ENCODE measurements at places on chromosomes 5 and 9.

GRCh38 chr5:133595465-133595864 lies 16.9 kb downstream of the FSTL4 start:
- no peak for DNase-seq

- no peak for DNase-seq
These were observed 473.0 kb downstream of the PLK2 start for GRCh38 chr5:57986761-57987341.

DNA sequence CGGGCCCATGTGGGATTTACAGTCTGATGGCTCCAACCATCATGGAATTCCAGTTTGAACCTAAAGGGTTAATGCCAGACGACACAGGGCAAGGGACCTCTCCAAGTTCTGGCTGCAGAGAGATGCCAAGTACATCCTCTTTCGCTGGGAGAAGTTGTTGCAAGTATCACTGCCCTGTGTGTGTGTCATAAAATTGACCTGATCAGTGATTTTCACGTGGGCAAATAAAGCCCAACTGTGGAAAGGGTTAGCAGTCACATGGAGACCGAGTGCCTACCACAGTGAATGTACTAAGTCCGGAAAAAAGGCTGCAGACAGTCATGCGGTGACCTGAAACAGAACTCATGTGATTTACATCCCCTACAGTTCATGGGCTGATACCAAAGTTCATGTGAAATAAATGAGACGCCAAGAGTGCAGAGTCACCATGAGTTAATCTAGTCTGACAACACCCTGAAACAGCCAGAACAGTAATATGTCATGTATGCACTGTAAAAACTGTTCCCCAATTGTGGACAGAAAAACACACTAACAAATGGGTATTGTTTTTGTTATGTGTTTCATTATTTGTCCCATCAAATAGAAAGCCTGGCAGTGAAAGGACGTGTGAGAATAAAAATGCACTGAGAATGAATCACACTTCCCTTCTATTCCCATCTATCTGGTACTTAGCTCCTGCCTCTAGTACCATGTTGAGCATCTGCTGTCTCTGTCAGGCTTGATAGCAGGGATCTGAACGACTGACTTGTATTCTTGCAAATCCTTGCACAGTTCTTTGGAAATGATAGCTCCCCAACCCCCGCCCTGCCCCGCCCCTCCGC lies 115.7 kb downstream of the SUSD1 start:
- DNase-seq: no peak

GRCh38 chr5:137997726-137998213 lies 35.1 kb downstream of the FAM13B start:
- DNase-seq: no peak

DNA sequence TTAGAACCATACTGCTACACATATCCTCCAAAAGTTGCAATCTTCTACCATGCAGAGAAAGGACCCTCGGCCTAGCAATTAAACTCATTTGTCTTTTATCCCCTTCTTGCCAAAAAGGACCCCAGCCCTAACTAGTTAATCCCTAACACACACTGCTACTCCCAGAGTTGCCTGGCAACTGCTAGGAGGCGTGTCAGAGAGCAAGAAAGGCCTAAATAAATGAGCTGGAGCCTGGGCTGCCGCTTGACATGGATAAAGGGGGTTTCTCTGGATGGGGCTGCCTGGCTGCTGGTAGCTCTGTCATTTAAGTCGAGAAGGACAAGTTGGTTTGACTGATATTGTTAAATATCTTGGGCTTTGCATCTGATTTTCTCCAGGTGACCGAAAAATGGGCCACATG lies 194.8 kb downstream of the CRB2 start:
- DNase-seq: no peak
